ENCODE measurements at places on chromosomes 7 and 10. TPM values are rescaled to one million over a fixed set of nuclear protein-coding genes. Genes with fewer than 3 reads are reported as not detected.

- no peak for DNase-seq
Observed at GRCh38 chr7:132866144-132866531, 215.8 kb downstream of the CHCHD3 start.

DNA sequence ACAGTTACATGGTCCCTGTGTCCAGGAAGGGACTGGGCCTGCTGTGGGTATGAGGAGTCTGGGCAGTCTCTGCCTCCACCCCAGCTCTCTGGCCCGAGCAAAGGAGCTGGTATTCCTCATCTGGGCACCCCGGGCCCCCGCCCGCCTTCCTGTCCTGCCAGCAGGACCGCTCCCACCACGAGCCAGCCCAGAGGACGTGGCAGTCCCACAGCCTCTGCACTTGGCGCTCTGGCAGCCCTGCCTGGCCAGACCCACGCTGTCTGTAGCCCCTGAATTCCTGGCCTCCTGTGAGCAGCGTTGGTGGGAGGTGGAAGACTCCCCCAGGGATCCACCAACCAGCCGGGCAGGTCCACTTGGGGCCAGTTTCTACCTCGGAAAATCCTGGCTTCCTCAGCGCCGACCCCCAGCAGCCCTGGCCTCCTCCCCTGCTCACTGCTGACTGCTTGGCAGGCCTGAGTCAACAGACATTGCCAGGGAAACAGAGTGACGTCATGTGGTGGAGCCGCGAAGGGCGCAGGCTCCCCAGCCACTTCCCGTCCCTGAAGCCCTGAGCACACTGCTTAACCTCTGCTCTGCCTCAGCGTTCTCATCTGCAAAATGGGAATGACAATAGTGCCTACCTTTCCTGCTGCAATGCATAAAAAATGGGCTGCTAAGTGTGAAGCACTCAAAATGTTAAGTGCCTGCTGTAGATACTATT, 21.6 kb upstream of the LIMK1 start:
- peak; percentile 55 for DNase-seq

GRCh38 chr10:1230138-1230537, 174.0 kb downstream of the WDR37 start:
- DNase-seq = no peak

RADIL gene
- total RNA-seq = 5.3 TPM

DMBT1 gene
- total RNA-seq = 0.17 TPM

ZNF727 gene
- not detected for total RNA-seq

OR2A42 gene
- not detected for total RNA-seq

Measured in HCT116 (cell line).